ENCODE measurements at places on chromosomes 7 and 10.

DNA sequence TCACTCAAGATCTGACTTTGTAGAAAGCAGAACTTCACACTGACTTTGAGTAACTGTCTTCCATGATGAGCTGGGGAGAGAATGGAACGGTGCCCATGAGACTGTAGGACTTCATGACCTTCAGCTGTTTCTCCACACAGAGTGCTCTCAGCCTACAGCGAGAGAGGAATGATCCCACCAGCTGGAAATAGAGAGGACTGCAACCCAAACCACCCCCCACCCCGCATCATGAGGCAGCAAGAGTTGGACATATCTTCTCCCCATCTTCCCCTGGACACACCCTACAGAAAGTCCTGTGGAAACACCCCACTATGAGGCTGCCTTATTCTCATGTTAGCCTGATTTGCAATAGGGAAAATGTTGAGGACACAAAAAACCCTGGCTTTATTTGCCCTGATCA lies 312.5 kb downstream of the PAXIP1 start:
- no peak for DNase-seq

- DNase-seq = no peak
Observed at GRCh38 chr10:31936933-31937332, 8.3 kb upstream of the ARHGAP12 start.

DNA sequence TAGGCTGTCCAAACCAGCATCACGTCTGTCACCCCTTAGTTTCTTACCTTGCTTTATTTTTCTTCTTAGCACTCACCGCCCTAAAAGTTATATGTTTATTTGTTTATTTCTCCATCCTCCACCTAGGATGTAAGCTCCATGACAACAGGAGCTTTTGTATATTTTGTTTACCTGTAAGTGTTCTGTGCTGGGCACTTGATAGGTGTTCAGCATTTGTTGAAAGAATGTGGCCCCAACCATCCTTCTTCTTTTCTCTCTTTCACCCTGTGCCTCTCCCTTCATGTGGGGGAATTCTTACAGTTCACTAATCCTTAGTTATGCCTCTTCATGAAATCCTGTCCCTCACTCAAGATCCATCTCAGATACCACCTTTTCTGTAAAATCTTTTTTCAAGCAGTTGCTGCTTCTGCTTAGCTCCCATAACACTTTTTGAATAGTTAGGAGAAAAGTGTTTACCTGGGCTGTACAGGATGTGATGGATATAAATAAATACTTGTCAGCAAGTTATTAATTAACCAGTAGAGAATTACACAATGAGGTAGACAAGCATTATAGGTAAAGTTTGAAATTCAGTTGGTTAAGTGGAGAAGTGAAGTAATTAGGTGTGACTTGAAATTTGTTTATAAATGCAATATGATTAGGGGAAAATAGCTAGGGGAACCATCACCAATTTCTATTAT lies 9.7 kb downstream of the AHR start:
- no peak for DNase-seq

DNA sequence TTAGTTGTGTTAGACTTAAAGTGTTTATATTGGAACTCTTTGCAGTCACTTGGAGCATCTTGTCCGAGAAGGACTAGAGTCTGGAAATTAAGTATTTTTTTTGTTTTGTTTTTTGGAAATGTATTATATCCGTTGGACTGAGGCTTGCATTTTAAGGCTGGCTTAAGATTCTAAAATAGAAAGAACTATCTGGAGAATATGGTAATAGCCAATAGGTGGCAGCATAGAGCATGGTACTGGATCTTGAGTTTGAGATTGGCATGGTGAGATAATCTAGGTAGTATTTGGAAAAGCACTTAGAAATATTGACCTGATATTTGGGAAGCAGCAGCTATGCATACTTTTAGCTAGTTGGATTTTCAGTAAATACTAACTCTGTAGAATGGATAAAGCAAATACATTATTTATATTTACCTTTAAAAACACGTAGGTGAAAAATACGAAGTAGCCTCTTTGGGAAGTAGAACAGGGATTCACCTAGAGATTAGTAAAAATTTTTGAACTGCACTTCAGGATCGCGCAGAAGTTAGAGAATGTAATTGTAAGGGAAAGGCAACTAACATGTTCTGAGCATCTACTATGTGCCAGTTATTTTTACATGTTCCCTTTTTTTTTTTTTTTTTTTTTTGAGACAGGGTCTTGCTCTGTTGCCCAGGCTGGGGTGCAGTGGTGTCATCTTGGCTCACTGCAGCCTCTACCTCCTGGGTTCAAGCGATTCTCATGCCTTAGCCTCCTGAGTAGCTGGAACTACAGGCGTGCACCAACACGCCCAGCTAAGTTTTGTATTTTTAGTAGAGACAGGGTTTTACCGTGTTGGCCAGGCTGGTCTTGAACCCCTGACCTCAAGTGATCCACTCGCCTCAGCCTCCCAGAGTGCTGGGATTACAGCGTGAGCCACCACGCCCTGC lies 78.6 kb downstream of the LCOR start:
- DNase-seq = no peak

DNA sequence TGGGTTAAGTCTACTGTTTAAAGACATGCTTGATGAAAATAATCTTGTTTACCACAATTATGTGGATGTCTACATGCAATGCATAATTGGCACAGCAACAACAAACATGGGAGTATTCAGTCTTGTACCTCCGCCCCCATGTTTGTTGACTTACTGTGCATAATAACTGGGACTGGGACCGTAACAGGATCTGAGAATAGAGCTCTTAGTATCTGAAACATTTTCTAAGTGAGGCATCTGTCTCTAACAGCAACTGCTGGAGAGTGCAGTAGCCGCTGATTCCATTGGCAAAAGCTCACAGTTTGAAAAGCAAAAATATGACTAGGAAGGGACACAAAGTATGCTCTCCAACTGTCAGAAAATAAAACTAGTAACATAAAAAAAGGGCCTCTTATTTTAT lies 61.6 kb downstream of the ENO4 start:
- DNase-seq = no peak

DNA sequence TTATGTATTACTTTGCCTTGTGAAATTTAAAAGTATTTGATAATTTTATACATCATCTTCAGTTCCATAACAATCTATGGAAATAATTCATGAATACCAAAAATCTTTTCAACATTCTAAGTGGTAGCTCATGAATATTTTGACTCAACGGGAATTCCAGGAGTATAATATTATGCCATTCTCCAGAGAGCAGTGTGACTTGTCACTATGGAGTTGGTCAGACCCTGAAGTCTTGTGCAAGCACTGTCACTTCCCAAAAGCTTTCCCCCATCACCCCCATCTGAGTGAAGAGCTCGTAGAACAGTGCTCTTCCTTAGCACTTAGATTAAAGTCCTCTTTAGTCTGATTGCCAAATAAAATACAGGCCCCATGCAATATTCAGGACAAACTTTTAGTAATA lies 29.4 kb upstream of the CCNJ start:
- no peak for DNase-seq

DNA sequence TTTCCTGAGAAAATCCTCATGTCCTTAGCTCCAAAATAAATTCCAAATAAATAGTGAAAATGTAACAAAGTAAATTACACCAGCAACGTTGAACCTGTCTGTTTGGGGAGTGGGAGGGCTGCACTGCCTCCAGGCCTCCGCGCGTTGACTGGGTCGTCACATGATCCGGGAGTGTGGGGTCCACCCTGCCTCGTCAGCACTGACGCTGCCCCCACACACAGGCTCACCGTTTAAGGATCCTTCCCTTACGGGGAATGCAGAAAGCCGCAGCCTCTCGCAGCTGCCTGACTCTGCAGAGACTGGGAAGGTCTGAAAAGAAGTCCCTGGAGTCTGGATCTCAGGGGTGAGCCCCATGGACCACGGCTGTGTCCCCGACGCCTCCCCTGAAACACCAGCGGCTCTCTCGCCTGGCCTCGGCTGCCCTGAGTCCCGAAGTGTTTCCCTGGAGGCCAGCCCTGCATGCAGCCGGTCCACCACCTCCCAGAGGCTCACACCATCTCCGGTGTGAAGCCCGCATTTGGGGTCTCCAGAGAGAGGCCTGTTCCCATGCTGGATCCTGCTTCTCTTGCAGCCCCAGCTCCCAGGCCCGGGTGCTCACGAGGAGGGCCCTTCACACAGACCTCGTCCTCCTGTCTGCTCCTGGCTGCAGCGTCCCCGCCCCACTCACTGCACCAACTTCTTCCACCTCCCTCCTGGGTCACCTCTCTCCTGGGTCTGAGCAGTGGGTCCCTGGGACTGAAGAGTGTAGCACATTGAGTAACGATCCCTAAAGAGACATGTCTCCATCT lies 49.5 kb upstream of the ADGRA1 start:
- DNase-seq = no peak

- no peak for DNase-seq
Observed at GRCh38 chr7:151115836-151116418, 29.7 kb downstream of the AGAP3 start.

DNA sequence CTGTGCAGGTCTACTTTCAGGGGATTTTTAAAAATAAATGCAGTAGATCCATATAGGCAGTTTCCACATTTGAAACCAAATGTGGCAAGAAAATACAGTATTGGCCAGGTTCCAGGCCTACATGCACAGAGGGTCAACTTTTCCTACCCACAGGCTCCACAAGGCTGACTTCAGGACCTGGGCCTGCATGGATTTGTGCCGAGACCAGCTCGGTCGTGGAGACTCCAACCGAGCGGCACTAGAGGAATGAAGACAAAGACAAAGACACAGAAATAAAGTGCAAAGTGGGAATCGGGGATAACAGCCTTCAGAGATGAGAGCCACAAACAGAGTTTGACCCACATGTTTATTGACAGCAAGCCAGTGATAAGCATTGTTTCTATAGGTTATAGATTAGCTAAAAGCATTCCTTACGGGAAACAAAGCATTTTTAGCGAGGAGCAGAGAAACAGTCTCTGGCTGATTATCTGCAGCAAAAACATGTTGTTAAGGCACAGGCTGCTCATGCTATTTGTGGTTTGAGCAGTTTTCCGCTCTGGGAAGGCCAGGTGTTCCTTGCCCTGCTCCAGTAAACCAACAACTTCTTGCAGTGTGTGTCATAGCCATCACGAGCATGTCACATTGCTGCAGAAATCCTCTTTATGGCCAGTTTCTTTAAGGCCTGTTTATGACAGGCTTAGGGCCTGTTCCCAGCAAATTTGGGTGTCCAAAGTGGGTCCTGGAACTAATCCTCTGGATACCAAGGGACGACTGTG lies 52.6 kb downstream of the ZNF37A start:
- no peak for DNase-seq

DNA sequence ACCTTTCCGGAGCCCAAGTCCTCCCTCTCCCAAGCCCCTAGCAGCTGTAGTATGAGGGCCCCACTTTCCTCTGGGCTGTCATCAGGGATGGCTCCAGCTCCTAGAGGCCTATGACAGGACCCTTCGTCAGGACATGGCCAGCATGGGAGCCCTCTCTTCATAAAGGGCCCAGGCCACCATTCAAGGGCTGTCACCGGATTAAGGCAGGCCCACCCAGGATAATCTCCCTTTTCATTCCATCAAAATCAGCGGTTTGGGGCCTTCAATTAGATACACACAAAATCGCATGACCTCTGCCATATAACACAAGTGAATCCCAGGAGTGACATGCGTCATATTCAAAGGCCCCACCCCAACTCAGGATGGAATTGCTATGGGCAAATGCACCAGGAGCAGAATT lies 12.2 kb upstream of the GDF10 start:
- DNase-seq = no peak

DNA sequence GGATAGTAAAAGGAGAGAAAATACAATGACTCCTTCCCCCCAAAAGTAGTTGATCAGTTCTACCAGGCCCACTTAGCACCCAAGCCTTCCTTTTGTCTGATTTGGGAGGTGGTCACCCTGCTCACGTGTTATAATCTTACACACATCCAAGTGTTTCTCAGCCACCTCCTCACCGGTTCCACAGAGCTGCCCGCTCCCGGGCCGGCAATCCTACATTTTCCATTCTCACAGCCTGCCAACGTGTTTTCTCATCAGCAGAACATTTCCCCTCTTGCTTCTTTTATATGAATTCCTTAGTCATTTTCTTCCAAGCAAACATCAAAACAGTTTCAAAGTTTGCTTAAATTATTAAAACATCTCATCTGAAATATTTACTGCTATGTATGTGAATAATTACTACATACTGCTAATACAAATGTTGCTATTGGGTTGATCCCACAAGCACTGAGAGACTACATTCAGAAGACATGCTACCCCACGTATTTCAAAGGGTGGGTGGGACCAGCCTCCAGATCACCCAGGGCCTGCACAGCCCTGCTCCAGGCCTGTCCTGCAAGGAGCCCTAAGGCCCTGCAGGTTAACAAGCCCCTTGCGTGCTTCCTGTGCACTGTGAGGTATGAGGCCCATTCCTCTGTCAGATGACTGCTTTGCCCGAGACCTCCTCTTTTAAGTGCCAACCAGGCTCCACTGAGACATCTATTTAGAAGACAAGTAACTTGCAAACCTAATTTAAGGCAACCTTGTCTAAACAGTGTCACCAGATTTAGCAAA lies 75.3 kb downstream of the GRB10 start:
- DNase-seq = no peak

GRCh38 chr7:114818501-114818900 lies 103.4 kb upstream of the MDFIC start:
- no peak for DNase-seq

DNA sequence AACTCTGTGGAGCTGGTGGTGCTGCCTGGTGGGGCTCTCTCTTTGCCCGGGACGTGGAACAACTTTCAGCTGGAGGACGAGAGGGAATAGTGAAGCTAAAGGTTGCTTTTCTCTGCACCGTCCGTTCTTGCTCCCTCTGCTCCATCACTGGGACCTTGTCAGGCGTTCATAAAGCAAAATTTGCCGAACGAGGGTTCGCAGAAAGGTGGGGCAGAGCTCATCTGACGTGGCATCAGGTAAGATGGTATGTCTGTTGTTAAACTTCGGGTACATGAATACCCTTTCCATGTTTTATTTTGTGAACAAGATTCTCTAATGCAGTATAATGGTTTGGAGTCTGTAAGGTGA lies 416 bp downstream of the BBS9 start:
- no peak for DNase-seq

DNA sequence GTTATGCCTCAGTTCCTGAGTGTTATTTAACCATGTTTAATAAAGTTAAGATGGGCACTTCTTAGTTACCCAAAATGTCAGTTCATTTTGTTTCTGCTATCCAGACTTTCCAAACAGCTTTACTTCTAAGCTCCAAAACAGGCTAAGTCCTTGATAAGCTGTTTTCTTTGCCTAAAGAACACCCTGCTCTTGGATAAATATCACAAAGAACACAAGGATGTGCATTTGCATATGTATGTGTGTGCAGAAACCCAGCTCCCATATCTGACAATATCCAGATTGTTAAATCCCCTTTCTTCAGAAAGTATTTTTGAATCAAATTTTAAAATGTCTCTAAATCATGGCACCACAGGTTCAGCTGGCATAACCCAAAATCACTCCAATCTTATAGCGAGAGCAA lies 19.6 kb downstream of the FAM13C start:
- DNase-seq = no peak

DNA sequence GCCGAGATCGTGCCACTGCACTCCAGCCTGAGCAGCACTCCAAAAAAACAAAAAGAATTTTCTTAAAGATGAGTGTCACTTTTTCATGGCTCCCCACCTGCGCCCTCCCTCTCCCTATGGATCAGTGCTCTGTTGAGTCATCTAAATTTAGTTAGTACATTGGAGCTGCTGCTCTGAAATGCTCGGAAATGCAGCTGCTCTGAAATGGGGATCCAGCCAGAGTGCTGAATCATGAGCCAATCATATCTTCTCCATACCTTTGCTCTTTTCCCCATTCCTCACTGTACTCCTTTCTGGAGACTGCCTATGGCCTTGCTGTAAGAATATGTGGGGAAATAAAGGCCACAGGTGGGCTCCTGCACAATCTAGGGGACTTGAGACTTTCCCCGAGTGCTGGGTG lies 188.8 kb downstream of the ZNF438 start:
- no peak for DNase-seq

GRCh38 chr7:124781418-124781817 lies 15.8 kb upstream of the GPR37 start:
- DNase-seq = no peak

Data from left renal cortex interstitium (tissue), 4 donors.